ENCODE measurements at places on chromosomes 2 and 18.
A peak's percentile ranks its signal among the peaks of the same experiment; 100 is the strongest.

DNA sequence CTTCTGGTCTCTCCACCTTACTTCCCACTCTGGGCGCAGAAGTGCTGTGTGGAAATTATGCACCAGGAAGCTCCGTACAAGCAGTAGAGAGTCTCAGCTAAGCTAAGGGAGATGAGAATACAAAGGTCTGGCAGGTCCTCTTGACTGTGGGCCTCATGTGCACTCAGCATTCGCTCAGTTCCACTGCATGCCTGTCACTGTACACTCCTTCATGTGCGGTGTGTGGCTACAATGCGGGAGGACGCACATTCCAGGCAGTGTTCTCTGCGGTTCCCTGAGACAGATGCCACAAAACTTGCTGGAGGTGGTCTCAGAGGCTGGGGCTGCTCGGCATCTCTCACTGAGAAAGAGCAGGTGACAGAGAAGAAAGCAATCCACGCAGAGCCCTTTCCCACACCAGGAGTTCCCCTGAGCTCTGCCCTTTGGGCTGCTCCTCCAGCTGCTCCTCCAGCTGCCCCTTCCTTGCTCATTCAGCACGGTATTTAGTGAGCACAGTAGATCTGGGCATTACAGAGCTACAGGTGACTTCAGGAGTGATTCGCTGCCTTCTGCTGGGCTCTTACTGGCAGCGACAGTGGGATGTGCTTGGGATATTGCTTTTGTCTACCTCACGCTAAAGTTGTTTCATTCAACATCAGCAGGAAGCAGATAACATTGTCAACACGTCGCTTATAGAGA lies 176.6 kb downstream of the SH3RF3 start:
- no peak for DNase-seq

DNA sequence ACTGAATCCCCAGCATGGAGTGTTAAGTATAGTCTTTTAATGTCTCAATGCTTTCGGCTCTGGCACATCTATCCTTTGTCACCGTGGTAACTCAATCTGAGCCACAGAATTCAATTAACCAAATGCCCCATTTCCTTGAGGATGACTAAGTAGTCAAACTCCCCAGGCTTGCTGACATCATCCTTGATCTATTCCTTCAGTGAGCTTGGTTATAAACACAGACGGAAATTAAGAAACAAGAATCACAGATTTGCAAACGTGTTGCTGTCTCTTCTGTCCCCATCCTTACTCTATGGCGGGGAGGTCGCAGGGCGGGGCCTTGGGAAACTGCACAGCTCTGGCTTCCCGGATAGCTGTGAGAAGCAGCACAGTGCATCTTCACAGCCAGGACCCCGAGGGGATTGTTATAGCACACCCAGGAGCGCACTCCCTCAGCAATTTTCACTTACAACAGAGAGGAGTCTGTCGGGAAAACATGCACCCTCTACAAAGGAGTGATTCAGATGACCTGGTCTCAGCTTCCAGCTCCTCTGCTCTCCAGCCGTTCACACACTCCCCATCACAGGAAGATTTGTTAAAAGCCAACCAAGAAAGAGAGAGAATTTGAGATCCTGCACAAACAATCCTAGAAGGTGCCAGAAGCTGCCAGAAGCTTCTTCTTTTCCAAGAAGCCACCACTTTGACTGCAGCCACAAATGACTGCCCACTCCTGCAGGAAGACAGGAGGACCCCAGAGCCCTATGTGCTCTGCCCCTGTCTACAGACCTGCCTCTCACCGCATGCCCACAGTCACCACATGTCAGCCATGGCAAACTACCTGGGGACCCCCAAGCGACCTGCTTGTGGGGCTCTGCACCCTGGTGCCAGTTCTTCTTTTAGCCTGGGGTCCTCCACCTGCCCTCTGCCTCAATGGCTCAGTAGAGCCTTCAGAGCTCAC lies 44.9 kb upstream of the YWHAQ start:
- peak; percentile 73 for DNase-seq

- no peak for DNase-seq
Observed at GRCh38 chr2:77649856-77650255, 127.7 kb upstream of the LRRTM4 start.

- DNase-seq: no peak
Observed at GRCh38 chr2:231110551-231110950, 14.3 kb downstream of the HTR2B start.

DNA sequence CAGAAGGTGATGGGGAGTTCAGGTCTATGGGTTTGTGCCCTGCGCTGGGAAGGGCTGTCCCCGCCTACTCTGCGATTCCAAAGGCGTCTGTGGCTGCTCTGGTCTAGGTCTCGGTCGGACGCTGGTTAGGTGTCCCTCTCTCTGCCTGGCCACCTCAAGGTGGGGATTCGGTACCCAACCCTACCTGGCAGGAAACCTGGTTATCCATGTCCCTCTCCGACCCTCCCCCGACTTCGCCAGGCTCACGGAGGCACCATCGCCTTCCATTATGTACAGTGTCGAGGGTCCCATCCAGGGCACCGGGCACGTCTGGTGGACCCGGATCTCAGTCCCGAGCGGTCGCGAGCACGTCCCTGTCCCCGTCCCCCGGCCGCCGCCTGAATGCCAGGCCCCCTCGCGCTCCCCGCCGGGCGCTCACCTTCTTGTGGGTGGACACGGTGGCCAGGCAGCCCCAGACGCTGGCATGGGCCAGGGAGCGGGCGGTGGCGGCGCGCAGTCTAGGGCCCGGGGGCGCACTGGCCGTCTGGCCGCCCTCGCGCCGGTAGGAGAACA lies 628 bp downstream of the CREG2 start:
- no peak for DNase-seq

DNA sequence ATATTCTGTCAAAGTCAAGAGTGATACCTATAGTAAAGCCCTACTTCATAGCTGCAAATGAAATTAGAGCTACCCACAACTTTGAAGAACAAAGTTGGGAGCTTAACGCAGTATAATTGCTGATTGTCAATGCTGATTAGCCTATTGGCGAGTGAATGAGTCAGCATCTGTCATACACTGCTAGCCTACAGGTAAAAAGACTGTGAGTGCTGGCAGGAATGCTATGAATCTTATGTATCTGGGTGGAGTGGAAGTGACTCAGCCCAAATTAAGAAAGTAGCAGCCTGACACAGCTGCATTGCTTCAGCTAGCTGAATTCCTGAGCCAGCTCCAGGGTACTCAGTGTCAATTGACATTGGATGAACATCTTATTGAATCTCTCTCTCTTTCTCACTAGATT lies 179.4 kb upstream of the DCC start:
- no peak for DNase-seq

DNA sequence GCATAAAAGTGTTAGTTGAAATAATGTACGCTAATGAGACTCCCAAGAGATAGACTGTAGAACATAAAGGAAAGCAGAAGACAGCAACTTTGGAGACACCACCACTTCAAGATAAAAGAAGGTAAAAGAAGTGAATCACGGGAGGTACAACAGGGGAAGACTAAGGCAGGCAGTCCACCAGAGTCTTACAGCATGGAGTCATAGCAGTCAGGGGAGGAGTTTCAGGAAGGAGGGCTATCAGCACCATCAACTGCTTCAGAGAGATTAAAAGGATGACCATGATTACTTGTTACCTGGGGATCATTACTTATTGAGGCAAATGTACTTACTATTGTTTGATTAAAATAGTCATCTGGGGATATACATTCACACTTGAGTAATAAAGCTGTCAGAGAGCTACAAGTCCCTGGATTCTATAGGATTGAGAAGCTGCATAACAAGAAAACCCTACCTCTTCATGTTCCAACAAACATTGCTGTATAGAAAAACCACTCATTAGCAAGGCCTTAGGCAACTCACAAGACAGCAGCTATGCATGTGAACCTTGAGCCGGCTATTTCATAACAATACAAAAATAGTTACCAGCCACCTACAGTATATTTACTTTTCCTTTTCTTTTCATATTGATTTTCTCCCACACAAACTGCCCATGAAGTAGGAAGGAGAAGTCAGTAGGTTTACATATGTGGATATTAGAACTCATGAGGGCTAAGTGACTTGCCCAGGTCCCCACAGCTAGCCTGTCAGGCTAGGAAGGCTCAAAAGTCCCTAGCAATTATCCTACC lies 101.7 kb downstream of the PDE11A start:
- no peak for DNase-seq

DNA sequence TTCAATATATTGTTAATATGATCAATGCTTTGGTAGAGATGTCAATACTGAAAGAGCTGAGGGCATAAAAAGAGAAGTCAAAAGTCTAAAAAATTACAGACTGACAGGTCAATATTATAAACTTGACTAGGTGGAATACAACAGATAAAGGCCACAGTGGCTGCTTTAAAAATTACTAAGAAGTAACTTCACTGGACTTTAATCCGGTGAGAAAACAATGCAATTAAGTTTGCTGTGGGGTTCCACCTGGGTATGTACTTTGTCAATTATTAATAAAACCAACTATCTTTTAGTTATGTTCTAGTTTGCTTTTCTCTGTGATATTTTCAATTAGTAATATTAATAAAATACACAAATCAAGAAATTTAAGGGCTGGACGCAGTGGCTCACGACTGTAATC lies 44.7 kb downstream of the RAPH1 start:
- DNase-seq: no peak

- no peak for DNase-seq
Observed at GRCh38 chr2:54212456-54212855, 43.6 kb downstream of the TSPYL6 start.

DNA sequence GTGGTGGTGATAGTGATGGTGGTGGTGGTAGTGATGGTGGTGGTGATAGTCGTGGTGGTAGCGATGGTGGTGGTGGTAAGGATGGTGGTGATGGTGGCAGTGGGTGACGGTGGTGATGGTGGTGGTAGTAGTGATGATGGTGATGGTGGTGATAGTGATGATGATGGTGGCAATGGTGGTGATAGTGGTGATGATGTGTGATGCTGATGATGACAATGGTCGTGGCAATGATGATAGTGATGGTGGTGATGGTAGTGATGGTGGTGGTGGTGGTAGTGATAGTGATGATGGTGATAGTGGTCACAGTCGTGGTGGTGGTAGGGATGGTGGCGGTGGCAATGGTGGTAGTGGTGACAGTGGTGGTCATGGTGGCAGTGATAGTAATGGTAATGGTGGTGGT lies 243.9 kb upstream of the RAB6C start:
- no peak for DNase-seq

- no peak for DNase-seq
Observed at GRCh38 chr2:241334813-241335212, 19.1 kb downstream of the SEPTIN2 start.

DNA sequence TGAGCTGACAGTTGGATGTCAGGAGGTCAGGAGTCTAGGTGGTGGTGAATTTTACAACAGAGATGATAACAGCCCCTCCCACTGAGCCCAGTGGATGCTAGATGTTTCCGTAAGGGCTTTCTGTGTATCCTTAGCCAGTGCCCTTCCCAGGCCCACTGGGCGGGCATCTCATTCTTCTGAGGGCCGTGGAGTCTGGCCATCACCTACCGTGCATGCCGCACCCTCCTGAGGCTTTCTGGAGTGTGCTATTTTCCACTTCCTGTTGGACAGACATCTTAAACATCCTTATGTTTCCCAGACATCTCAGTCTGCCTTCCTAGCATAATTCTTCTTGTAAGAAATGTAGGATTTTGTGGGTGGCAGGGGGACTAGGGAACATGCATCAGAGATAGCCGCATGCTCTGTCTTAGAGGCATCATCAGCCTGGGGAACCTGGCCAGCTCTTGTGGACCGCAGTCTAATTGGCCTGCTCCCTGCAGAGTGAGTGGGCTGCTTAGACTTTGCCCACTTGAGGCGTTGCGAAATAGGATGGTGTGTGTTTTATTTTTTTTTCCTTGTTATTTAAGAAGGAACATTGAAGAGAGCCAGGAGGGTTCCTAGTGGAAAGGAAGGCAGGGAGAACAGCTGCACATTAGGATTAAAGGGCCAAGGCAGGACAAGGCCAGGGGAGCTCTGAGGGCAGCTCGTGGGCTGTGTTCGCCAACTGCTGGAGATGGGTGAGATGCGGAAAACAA lies 135.8 kb downstream of the SH3RF3 start:
- DNase-seq: peak; percentile 82

DNA sequence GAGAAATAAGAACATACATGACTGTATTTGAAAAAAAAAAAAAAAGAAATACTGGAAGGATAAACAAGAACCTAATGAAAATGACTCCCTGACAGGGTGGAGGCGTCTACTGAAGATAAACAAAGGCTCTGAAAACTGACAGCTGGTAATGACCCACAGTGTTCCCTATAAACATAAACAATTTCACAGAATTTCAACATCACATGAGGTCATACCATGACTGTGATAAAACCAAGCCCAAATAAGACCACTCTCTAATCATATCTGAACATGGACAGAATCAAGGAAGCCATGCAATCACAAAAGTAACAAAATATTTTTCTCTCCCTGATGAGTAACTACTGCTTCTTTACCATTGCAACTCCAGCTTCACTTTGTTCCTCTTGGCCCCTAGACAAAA lies 159.3 kb downstream of the FAM124B start:
- no peak for DNase-seq

GRCh38 chr2:50641633-50642032 lies 390.3 kb downstream of the NRXN1 start:
- DNase-seq: no peak

DNA sequence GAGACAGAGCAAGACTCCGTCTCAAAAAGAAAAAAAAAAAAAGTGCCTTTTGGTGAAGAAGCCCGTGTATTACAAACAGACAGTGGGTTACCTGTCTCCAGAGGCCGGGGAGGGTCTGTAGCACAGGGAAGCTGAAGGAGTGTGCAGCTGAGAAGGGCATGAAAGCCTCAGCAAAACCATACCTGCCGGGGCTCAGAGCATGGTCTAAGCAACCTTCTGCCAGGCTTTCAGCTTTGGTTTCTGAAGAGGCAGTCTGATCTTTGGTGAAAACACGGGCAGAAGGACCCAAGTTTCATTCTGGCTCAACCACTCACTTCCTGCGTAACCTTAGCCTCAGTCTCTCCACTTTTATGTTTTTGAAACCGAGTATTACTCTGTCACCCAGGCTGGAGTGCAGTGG lies 21.5 kb downstream of the SH2D6 start:
- DNase-seq: no peak

- no peak for DNase-seq
Observed at GRCh38 chr2:141455211-141455826, 675.5 kb downstream of the LRP1B start.

DNA sequence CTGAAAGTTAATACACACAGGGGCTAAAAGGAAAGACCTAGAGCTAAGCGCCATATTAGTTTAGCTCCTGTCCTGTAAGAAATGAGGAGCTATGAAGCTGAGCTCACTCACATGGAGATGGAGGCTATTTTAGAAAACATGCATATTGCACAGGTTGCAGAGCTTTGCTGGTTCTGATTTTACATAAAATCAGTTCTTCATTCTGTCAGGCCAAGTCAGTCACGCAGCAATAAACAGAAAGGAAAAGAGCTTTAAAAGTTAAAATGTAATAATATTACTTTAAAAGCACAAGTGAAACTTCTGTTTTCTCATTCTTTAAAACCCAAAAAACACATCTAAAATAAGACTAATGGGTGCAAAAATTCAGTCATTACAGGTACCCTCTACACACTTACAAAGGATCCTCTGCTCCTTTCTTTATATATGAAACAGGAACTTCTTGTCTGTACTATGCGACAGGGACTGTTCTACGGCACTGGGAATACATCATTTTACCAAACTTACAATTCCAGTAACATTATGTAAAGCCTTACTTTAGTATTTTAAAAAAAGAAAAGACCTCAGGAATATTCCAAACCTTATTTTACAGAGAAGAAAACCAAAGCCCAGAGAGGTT lies 113.8 kb downstream of the THADA start:
- no peak for DNase-seq

All from NCI-H82 (cell line).